ENCODE measurements at places on chromosomes 16 and 17.

DNA sequence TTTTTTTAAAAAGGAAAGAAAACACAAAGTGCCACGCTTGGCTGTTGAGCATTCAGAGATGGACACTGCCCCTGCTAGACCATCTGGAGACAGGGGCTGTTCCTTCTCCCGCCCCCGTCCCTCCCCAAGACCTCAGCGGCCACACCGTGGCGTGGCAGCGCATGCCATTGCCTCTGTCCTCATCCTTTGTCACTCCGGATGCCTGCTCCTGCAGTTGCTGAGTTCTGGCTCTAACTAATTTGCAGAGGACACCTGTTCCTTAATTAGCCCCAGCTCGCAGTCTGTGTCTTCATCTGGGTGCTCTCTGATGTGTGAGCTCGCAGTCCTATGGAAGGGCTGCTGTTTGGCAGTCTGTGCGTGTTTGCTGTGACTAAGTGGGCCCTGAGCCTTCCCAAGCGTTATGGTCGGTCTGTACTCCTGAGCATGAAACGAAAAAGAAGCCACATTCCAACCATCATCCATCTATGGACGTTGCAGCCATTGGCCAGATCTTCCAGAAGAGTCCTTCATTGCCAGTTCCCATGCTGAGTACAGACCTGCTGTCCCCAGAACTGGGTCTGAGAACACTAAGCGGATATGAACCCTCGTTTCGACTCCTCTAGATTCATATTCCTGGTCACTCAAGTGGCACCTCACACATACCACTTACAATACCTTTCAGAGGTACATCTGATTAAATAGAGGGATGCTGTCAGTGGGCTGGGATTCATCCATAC lies 40.9 kb upstream of the NAT9 start:
- DNase-seq = no peak

GRCh38 chr16:15487336-15488284 lies 53.2 kb downstream of the BMERB1 start:
- no peak for DNase-seq

GRCh38 chr17:12050646-12051225 lies 30.1 kb downstream of the MAP2K4 start:
- DNase-seq = no peak

DNA sequence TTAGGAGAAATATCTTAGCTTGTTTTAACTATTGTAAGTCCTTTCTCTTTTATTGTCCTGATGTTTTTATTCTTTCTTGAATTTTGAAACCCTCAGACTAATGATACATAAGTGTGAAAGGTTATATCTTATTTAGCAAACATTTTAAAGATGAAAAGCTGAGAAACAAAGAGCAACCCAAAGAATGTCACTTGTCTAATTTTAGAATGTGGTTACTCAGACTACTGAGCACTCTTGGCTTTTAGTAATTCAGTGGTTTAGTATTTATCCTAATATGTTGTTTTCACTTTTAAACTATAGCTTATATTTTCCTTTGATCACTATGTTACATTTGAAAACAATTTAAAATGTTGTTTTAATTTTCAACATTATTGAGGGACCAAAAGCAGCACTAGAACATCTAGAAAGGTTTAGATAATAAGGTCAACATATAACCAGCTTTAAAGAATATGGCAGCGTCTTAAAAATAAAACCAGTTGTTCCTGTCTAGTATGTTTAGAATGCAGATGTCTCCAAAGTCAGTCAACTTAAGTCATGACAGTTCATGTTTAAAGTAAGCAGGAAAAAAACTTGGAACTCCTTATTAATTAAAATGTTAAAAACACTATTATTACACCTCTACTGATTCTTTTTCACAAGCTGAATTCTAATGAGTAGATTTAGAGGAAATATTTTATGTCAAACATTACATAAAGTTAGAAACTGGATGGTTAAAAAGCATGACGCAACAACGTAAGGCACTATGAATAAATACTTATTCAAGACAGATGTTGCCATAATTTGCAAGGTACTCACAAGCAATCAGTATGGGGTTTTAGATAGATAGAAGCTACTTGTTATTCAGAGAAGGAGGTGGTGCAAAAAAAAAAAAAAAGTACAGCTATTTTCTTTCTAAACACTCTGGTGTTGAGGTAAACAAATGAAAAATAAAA lies 2.4 kb downstream of the MBTD1 start:
- DNase-seq = no peak

- no peak for DNase-seq
Measured at GRCh38 chr17:29077320-29077719, 34.4 kb downstream of the PIPOX start.

DNA sequence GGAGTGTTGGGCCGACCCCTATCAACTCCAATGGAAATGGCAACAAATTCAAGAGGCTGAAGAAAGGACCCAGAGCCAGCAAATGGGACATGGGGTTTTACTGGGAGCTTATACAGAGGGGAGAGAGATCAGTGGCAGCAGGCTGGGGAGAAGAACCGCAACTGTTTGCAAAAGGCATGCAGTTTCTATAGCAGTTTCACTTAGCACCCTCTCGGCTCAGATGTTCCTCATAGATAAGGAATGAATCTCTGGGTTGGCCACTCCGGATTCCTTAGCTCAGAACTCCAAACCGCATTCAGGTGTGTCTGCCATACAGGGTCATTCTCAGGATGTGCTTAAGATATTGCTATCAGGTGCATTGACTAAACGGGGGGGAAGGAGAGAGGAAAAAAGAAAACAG lies 71.1 kb upstream of the RPL38 start:
- DNase-seq = no peak
